ENCODE measurements at places on chromosomes 6 and 20.

DNA sequence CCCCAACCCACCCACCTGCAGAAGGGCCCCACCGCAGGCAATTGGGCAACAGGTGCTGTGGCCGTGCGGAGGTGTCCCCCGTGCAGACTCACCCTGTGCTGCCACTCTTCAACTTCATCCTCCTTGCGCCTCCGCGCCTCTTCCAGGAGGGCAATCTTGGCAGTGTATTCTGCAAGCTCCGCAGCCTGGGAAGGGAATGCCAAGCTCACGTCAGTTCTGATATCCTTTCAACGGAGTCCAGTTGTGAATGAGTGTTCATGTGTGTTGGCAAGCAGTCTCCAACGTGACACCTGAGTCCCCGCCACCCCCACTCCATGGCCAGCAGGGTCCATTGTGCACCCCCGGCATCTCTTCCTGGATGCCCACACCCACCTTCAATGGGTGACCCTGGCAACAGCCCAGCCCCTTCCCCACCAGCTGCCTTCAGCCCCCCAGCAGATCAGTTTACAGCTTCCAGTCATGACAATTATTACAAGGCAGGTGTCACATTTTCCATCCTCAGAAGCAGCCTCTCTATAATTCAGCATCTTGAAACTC is 49.9 kb downstream of the EZR start:
- no peak for DNase-seq

DNA sequence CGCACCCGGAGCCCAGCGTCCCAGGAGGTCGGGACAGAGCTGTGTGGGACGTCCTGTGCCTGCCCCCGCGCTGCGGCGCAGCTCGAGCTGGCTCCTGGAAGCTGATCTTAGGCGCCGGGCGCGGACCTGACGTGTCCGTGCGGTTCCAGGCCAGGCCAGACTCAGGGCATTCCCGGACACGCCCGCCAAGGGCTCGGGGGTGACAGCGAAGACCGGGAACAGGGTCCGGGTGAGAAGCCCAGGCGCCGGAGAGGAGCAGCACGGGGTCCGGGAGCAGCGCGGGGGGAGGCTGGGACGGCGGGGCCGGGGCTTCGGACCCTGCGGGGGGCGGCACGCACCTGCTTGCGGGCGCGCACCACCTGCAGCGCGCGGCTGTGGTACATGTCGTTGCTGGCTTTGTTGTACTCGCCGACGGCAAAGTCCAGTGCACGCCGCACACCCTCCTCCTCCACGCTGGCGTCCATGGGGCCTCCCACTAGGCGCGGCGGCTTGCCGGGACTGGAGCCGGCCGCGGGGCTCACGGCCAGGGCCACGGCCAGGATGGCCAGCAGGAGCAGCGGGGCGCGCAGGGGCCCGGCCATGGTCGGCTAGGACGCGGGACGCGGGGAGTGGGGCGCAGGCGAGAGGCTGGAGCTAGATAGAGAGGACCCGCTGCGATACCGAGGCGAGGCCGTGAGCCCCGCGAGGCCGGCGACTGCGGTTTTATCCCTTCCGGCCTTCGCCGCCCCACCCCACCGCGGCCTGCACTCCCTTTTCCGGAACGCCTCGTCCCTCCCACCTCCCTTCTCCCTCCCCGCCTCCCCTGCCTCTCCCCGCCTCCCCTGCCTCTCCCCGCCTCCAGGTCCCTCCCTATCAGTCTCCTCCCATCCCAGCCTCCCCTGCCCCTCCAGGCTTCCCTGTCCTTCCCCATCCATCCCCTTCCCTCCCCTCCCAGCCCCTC is at the start of gene CST3:
Gene CST3, minus strand, starts transcription at position 674 of the 940 bp plus-strand sequence. Its CDS starts 93 bp downstream, at position 581.
- DNase-seq, result no peak

DNA sequence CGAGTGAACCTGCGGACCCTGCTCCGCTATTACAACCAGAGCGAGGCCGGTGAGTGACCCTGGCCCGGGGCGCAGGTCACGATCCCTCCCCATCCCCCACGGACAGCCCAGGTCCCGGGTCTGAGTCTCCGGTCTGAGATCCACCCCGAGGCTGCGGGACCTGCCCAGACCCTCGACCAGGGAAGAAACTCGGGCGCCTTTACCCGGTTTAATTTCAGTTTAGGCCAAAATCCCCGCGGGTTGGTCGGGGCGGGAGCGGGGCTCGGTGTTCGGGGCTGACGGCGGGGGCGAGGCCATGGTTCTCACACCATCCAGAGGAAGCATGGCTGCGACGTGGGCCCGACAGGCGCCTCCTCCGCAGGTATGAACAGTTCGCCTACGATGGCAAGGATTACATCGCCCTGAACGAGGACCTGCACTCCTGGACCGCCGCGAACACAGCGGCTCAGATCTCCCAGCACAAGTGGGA is 46.9 kb upstream of the TRIM26 start:
- no peak for DNase-seq

DNA sequence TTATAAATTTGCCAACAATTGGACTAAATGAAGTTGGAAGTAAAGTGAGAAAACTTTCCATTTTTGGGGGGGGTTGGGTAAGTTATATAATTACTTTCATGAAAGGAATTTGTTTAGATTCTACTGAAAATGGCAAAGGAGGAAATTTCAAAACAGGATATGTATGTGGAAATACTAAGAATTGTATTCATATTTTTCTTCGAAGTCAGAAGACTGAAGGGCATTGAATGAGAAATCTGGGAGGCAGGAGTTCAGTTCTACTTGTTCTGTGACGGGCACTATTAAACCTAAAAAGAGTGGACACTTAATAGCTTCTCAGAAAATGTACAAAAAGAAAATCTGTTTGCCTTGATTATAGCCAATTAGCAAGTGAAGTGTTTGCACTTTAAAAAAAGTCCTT is 114.7 kb downstream of the PRIM2 start:
- DNase-seq, result no peak

- no peak for DNase-seq
These were observed 30.2 kb downstream of the ARHGAP18 start for GRCh38 chr6:129679758-129680157.

- DNase-seq, result no peak
These were observed 214.9 kb downstream of the LY86 start for GRCh38 chr6:6803180-6803977.

- no peak for DNase-seq
These were observed 19.5 kb upstream of the NFATC2 start for GRCh38 chr20:51562027-51562331.

GRCh38 chr6:41615311-41615710 is 23.0 kb upstream of the MDFI start:
- no peak for DNase-seq

GRCh38 chr6:27494987-27495385 is 22.1 kb upstream of the ZNF184 start:
- no peak for DNase-seq

- DNase-seq, result no peak
These were observed 608.0 kb downstream of the PHF3 start for GRCh38 chr6:64243618-64244017.

DNA sequence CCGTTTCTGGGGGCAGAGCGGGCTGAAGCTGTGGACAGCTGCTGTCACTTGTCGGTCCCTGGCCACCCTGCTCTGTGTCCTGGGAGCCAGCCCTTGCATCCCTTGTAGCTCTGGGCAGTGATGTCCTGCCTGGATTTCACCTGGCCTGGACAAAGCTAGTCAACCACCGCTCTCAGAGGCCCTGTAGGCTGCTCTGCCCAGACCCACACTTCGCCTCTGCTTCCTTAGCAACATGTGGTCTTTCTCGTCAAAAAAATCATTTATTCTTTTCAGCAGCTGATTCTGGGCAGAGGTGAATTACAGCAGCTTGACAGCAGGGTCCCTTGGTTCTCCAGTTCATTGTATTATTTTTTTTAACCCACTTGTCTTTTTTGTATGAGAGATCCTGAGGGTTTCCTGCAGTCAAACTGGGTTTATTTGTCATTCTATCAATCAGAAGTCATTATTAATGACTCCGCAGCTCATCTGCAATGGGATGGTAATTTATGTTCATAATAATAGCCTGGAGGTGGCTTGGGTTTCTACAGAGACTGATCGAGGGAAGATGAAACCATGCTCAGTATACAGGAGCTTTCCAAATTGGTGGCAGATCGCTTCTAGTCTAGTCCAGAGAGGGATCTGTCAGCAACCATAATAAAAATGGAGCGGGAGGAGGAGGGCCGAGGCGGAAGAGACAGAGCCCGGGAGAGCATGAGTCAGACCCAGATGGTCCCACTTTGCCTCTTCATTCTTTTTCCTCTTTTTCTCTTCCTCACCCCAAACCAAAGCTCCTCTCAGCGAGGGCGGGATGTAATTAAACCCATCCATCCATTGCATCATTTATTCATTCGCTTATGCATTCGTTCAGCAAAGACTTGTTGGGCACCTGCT is 22.4 kb downstream of the EDN3 start:
- no peak for DNase-seq

Measured in stimulated activated CD8-positive, alpha-beta memory T cell treated with anti-CD3 and anti-CD28 coated beads, Interleukin-4, amount 100 ng/mL, for 1 hour (primary cell).